ENCODE measurements at places on chromosomes 5 and 9. TPM values are rescaled to one million over a fixed set of nuclear protein-coding genes. Genes with fewer than 3 reads are reported as not detected.

LCN10 gene
- not detected for total RNA-seq

SMU1 gene
- total RNA-seq, result 45.3 TPM

DNA sequence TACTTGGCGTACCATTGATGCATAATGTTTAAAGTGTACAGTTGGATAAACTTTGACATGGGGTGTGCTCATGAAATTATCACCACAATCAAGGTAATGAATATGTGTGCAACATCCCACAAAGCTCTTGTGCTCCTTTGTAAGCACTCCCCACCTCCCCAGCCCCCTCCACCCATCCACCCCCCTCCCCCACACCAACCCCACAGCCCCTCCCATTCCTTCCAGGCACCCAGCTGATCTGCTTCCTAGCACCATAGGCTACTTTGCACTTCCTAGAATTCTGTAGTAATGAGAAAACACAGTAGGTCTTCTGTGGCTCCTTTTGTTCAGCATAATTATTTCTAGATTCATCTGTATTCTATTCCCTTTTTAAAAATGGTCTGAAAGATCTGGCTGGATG is 24.5 kb downstream of the FGD3 start:
- no peak overlapping the region for H3K4me3 ChIP-seq
- H3K4me1 ChIP-seq, result peaks cover 22% of the 10 kb centered on the region
- H3K36me3 ChIP-seq, result peaks cover 25% of the 10 kb centered on the region
- no peak for DNase-seq

DNA sequence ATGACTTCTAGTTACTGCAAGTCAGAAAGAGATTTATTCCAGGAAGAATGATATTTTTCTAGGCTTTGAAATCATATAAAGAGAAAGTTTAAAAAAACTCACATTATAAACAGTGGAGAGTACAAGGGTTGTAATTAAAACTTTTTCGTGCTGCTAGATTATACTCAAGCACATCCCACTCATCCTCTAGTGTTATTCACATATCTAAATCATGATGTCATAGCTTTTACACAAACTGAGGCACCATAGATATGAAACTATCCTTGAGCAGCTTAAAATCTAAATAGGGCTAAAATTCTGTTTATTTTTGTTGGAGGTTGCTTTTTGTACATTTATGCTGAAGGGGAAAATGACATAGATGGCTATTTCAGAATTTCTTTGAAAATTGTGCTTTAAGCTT is 30.0 kb downstream of the TENT2 start:
- H3K4me3 ChIP-seq, result no peak overlapping the region
- H3K27me3 ChIP-seq, result no peaks in the 10 kb centered on the region
- peaks cover 19% of the 10 kb centered on the region for H3K36me3 ChIP-seq
- H3K27ac ChIP-seq, result no peak overlapping the region
- no peaks in the 10 kb centered on the region for H3K4me1 ChIP-seq

DNA sequence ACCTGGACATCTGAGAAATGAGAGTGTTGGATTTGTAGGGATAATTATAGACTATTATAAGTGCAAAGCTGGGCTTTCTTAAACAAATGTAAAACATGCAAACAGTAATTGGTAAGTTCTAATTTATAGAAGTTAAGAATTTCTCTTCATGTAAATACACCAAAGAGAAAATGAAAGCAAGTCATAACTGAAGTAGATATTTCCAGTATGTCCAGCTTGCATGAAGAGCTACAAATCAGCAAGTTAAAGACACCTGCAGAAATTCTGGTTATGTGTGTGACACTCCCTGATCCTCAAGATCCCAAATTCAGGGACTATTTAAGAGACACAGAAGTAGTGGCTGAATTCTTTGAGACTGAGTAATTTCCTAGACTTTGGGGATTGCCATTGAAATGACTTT is 308.9 kb downstream of the TLE4 start:
- no peak overlapping the region for H3K4me3 ChIP-seq
- H3K27ac ChIP-seq, result no peak overlapping the region
- H3K36me3 ChIP-seq, result no peaks in the 10 kb centered on the region
- no peaks in the 10 kb centered on the region for H3K27me3 ChIP-seq
- H3K4me1 ChIP-seq, result no peaks in the 10 kb centered on the region
